Fibroblast of the aortic adventitia (primary cell): ENCODE measurements at places on chromosomes 1 and 21.

DNA sequence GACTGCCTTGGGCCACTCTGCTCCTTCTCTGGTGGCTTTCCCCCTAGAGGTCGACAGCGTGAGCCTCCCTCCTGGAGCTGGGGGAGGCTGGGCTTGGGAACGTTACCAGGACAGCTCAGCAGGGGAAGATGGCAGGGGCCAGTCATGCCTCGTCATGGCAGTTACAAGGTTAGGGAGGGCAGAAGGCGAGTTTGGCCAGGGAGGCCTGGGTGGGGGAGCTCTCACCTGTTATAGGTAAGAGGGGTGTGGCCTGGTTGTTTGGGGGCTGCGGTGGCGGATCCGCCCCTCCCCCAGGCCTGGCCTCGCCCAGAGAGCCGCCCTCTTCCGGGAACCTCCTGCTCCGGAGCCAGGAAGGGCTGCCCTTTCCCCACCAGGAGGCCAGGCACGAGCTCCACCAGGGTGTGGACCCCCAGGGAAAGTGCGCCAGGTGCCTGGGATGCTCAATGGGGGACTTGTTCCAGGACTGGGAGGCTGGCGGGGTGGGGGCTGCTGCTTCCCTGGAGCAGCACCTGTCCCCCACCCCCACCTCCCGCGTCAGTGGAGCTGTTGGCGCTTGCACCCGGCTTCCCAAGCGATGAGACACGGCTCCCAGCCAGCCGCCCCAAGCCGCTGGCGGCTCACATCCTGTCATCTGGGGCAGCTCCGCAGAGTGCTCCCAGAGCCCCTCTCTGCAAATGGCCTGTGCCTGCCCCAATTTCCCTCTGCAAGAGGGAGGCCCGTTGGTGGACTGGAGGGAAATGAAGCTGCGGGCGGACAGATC lies 23.6 kb upstream of the PKP1 start:
- no peak for DNase-seq

- DNase-seq, result no peak
Observed at GRCh38 chr1:65469126-65469888, 48.8 kb downstream of the LEPR start.

GRCh38 chr21:27326301-27326700 lies 359.4 kb upstream of the ADAMTS5 start:
- no peak for DNase-seq

- peak; percentile 14 for DNase-seq
Observed at GRCh38 chr1:193543259-193543658, 356.8 kb upstream of the B3GALT2 start.

GRCh38 chr1:196105901-196106300 lies 502.3 kb downstream of the KCNT2 start:
- peak; percentile 4 for DNase-seq

- no peak for DNase-seq
Observed at GRCh38 chr21:39461419-39461818, 9.6 kb downstream of the SH3BGR start.

DNA sequence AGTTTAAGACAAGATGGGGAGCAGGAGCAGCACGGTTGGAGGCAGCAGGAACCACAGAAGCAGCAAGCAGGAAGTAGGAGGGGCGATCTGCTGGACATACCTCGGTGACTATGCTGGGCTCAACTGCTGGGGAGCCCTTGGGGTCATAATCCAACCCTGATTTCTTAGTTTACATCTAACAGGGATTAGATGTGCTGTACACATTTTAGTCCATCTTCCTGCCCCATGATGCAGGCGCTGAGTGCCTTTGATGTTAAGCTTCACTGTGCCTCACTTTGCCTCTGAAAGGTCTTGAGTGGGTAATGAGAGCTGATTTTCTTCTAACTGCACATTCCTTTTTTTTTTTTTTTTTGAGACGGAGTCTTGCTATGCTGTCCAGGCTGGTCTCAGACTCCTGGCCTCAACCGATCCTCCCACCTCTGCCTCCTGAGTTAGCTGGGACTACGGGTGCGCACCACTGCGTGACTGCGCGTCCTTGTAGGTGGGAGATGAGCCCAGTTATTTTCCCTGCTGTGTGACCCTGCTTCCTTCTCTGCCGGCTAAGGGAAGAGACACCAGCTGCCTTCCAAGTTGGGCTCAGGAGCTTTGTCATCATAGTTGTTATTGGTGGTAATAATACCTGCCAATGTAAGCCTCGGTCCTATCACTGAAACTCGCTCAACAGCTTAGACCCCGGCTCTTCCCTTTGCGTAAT lies 1.1 kb upstream of the RCAN3 start:
- DNase-seq, result no peak

DNA sequence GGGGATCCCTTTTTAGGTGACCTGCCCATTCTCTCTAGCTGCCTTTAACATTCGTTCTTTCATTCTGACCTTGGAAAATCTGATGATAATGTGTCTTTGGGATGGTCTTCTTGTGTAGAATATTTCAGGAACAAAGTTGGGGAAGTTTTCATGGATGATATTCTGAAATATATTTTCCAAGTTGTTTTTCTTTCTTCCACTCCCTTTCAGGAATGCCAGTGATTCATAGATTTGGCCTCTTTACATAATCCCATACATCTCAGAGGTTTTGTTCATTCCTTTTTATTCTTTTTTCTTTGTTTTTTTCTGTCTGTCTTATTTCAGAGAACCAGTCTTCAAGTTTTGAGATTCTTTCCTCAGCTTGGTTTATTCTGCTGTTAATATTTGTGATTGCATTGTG lies 13.9 kb upstream of the SCMH1 start:
- DNase-seq, result peak; percentile 55

GRCh38 chr1:214401666-214402065 lies 120.7 kb downstream of the SMYD2 start:
- no peak for DNase-seq

DNA sequence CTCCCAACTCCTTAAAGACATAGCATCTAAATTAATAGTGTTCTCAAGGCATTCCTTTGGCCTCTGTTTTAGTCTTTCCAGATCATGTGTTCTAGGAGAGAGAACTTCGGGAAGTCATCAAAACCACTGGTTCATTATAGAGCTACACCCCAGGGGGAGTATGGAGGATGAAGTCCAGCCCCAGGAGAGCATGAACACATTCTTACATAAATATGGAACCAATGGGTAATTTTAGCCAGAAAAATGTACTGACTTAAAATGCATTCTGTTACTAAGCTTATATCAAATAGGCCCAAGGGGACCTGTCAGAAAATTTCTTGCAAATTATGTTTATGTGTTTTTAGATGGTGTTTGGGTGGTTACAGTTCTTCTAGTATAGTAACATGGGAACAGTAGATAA lies 165.2 kb downstream of the NTMT2 start:
- no peak for DNase-seq

- DNase-seq, result no peak
Observed at GRCh38 chr1:110135246-110135645, 15.0 kb upstream of the SLC6A17 start.

GRCh38 chr1:155070721-155071569 lies 7.4 kb downstream of the EFNA4 start:
- DNase-seq, result peak; percentile 59

DNA sequence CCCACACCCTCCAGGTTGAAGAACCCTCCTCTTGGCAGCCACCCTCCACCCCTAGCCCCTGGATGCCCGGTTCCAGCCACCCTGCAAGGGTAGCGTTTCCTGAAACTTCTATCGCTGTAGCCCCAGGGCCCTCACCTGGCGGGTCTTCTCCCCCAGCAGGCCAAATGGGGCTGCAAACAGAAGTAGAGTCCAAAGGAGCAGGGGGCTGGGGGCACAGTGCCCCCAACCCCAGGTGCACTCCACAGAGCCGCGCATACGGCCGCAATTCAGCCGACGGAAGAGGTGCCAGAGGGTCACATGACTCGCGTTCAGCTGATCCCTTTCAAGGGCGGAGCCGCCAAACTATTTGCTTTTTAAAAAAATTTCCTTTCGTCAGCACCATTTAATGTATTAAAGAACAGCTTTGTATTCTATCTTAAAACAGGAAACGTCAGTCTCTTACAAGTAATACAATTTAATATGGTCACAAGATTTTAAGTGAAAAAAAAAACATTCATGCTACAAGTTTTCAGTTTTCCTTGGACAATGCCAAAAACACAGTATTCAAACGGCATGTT lies at the start of gene GLMP:
TSS of gene GLMP (minus strand) at position 289 of the 557 bp plus-strand sequence. CDS start at position 255, 34 bp downstream.
- DNase-seq, result peak; percentile 81

- no peak for DNase-seq
Observed at GRCh38 chr1:53330819-53331218, 2.9 kb upstream of the LRP8 start.

DNA sequence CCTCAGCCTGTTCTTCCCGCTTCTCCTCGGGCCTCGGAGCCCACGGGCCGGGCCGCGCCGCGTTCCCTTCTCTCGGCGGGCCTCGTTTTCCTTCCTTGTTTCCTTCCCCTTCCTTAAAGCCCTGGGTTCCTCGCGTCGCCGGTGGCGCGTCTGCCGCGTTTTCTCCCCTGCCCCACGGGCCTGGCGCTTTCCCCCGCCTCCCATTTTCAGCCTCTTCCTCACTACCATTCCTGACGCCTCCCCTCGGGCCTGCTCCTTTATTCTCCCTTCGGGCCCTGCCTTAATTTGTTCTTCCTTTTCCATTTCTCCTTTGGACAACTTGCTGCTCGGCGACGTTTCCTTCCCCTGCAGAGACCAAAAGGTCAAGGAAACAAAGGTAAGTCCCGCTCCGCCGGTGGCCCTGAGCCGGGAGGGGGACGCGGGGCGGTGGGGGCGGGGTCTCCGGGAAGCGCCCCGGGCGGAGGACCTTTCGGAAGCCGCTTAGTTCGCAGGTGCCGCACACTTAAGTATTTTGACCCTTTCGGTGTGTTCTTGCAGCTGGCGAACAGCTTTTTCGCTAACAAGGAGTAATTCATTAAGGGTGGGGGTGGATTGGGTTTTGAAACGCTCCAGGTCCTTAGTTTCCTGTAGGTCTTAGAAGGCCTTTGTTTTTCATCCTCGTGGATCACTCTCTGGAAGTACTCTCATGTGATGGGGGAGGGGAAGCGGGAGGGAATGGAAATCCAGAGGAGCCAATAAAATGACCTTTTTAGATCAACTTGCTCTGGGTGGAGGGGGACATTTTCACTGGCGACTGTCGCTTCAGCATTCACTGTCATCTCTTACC lies 780 bp downstream of the YTHDF2 start:
- peak; percentile 53 for DNase-seq

DNA sequence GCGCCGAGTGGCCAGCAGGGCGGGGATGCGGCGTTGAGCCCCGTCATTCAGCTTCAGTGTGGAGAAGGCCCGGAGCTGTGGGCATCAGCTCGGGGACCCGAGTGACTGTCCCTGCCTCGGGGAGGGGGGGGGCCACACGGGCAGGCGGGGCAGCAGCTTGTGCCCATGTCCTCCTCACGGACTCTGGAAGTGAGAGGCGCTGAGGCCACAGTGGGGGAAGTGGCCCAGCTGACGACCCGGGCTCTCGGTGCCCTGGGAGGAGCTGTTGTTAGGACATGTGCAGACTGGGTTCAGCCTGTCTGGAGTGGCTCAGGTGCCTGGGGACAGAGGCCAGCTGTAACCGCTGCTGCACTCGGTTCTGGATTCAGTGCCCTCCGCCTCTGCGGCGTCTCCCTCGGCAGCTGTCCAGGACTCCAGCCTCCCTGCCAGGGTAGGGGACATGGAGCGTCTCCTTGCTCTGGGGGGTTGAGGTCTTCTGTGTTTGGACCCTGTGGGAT lies 71.1 kb downstream of the SKI start:
- DNase-seq, result no peak

GRCh38 chr1:68751723-68752122 lies 254.8 kb upstream of the DEPDC1 start:
- DNase-seq, result no peak

- peak; percentile 57 for DNase-seq
Observed at GRCh38 chr1:8348777-8349472, 31.0 kb downstream of the SLC45A1 start.

- DNase-seq, result no peak
Observed at GRCh38 chr1:209703834-209704504, 677 bp upstream of the HSD11B1 start.

DNA sequence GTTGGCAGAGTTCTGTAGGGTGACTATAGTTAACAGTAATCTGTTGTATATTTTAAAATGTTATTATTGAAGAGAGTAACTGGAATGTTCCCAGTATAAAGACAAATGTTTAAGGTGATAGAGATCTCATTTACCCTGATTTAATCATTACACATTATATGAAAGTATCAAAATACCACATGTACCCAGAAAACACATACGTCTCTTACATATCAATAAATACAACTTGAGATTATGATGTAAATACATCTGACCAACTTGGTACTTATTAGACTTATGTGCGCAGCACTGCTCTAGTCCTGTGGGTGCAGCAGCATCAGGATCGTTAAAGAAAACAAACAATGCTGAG lies 670 bp upstream of the PARK7 start:
- no peak for DNase-seq

- DNase-seq, result no peak
Observed at GRCh38 chr1:26696654-26697430, 1.0 kb downstream of the ARID1A start.

GRCh38 chr1:107433068-107433467 lies 292.2 kb downstream of the NTNG1 start:
- DNase-seq, result no peak

GRCh38 chr1:5637171-5637570 lies 355.1 kb downstream of the NPHP4 start:
- no peak for DNase-seq

DNA sequence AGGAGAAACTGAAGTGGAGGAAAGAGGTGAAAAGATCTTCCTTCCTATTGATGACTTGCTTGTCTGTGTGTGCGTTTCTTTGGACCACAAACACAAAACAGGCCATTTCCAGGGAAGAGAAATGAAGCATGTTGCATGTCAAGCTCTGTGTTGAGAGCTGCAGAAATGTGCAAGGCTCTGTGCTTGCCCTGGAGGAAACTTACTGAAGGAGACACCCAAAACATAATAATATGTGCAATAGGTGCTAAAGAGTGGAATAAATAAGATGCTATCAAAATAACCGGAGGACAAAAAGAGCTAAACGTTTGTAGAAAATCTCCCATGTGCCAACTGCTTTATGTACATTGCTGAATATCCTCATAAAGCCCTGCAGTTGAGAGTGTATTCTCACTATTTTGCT lies 195.2 kb upstream of the HMGB4 start:
- DNase-seq, result no peak

DNA sequence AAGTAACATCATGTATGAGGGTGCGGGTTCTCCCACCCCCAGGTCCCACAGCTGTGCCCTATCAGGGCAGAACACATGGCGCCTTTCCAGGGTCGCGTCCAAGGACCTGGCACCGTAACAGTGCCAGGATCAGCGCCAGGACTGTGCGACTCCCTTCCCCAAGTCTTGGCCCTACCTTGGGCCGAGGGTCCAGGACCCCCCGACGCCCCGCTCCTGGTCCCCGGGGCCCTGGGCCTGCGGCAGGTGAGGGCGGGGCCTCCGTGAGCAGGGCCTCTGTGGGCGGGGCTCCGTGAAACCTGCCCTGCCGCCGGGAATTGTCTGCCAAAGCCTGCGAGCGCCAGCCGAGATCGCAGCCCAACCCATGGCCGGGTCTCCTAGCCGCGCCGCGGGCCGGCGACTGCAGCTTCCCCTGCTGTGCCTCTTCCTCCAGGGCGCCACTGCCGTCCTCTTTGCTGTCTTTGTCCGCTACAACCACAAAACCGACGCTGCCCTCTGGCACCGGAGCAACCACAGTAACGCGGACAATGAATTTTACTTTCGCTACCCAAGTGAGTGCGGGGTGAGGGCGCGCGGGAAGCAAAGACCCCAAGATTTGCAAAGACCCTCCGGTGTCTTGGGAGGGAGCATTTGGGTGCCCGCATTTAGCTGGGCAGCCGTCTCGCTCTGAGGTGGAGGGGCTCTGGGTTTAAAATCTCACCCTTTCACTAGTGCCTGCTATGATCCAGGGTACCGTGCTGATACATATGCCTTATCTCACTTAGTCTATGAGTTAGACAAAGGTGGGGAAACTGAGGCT lies at the start of gene RHBG:
TSS of gene RHBG (plus strand) at position 323 of the 796 bp plus-strand sequence. CDS start at position 362, 39 bp downstream.
- DNase-seq, result no peak
